ENCODE measurements at places on chromosomes 7 and 10.

GRCh38 chr7:109772161-109772560 lies 1202.5 kb downstream of the DNAJB9 start:
- no peak for DNase-seq

GRCh38 chr10:42952931-42953683 lies 123.8 kb upstream of the RET start:
- no peak for DNase-seq

GRCh38 chr10:22338931-22339330 lies 6.4 kb upstream of the SPAG6 start:
- no peak for DNase-seq

GRCh38 chr7:158325530-158326381 lies 261.9 kb downstream of the PTPRN2 start:
- no peak for DNase-seq

GRCh38 chr10:43751646-43752045 lies 103.0 kb upstream of the ZNF32 start:
- no peak for DNase-seq

DNA sequence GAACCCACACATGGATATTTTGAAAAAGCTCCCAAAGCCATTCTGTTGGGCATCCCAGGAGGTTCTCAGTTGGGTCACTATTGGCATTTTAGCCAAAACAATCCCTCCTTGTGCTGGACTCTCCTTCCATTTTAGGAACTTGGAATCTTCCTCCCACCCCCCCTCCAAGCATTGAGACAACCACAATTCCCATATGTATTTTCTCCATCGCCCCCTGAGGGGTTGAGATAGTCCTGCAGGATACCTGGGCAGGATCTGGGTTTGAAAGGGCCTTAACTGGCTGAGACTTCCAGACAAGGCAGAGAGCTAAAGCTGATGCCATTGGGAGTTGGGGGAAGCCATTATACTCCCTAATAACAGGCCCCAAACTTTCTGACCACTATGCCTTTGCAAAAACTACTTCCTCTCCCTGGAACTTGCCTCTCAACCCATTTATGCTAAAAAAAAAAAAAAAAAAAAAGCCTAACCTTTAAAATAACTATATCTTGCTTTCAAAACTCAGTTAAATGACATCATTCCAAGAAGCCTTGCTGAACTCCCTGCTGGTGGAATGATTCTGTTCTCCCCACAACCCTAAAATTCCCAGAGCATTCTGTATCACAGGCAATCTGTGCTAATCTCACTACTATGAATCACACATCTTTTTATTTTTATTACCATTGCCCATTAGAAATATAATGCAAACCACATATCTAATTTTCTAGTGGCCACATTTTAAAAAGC lies 77.5 kb upstream of the PDE1C start:
- no peak for DNase-seq

DNA sequence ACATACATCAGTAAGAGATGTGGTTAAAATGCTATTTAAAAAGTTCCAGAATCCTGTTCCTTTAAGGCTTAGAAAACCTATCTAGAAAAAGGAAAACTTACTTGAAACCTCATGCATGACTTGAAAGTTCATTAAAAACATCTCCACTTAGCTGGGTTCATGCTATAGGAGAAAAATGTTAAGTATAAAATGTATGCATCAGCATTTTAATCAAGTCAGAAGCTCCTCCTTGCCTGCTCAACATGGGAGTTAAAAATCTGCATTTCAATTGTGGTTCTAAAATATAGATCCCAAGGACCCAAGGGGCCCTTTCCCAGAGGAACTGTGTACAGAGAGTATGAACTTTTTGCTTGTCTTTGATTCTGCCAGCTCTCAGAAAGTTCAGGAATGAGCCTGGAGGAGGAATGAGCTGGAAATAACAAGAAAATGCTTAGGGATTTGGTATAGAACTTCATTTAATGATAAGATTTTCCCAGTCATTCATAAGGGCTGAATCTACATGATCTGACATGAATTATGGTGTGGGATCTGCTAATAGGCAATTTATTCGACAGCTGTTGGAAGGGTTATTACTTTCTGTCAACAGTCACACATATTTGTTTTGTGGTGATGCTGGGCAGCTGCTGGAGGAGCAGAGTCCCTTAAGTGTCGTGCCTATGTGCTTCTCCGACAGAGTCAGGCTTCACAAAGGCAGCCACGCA lies 85.6 kb upstream of the MTPN start:
- DNase-seq = no peak

DNA sequence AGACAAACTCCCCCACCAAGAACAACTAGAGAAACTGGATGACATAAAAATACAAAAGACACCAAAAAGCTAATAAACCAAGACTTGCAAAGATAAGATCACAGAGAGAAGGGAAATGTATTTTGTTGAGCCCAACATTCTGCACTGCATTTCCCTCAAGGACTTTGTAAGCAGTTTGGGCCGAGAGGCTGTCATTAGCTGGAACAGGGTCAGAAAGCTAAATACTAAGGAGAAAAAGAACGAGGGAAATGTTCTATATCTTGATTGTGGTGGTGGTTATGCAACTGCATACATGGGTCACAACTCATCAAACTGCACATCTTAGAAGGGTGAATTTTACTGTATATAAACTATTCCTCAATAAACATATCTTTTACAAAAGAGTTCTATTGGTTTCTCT lies 315.0 kb downstream of the IPMK start:
- DNase-seq = no peak

GRCh38 chr10:78259391-78259790 lies 225.7 kb downstream of the RPS24 start:
- DNase-seq = no peak

GRCh38 chr10:4316161-4316810 lies 509.7 kb upstream of the AKR1E2 start:
- no peak for DNase-seq

DNA sequence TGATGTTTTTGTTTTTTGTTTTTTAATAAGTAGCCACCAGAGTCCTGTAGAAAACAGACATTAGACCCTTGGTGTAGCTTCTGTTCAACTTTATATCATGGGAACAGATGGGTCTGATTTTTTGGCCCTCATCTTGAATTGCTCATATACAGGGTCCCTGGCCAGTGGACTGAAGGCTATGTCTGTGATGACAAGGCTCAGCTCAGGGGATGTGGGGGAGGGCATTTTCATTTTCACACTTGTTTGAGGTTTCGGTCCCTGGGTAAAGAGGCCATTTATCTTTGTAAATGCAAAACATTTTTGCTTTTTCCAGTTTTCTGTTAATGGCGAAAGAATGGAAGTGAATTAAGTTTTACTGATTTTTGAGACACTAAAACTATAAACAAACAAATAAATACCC lies 257.6 kb upstream of the PHYHIPL start:
- DNase-seq = no peak

Data from activated T-helper 1 cell treated with anti-CD3 and anti-CD28 coated beads, Interleukin-2, amount 50 U/mL, for 16 hours (primary cell).